Left lung (tissue), 14 donors: ENCODE measurements at places on chromosomes 5 and 9. TPM values are rescaled to one million over a fixed set of nuclear protein-coding genes. Genes with fewer than 3 reads are reported as not detected.

GRCh38 chr9:69919461-69920061 lies 98.9 kb downstream of the CFAP95 start:
- no peak for DNase-seq

Gene DMRTA1
- polyA plus RNA-seq, result 2.4 TPM

Gene TRIM7
- polyA plus RNA-seq, result 0.39 TPM

Gene PLEKHG4B
- polyA plus RNA-seq, result 18.1 TPM

GRCh38 chr5:158154226-158155005 lies 295.5 kb upstream of the CLINT1 start:
- no peak for DNase-seq

Gene GCNT4
- 0.93 TPM for polyA plus RNA-seq

Gene OR1Q1
- polyA plus RNA-seq, result not detected
